Right atrium auricular region (tissue), 2 donors: ENCODE measurements at places on chromosomes 7 and 10. TPM values are rescaled to one million over a fixed set of nuclear protein-coding genes. Genes with fewer than 3 reads are reported as not detected.
A peak's percentile ranks its signal among the peaks of the same experiment; 100 is the strongest.

GRCh38 chr10:131724891-131725580 lies 175.8 kb upstream of the PPP2R2D start:
- DNase-seq = no peak

The STEAP1 gene
- total RNA-seq = 8.7 TPM

The RAB18 gene
- total RNA-seq = 31.1 TPM

The SPRN gene
- total RNA-seq = not detected

The C10orf67 gene
- total RNA-seq = 0.16 TPM

The VWC2 gene
- 4.0 TPM for total RNA-seq

The PCGF6 gene
- 10.4 TPM for total RNA-seq

The TMEM229A gene
- total RNA-seq = 0.59 TPM

The CHRM2 gene
- total RNA-seq = 123 TPM

The RBP3 gene
- not detected for total RNA-seq

The LIPN gene
- not detected for total RNA-seq

DNA sequence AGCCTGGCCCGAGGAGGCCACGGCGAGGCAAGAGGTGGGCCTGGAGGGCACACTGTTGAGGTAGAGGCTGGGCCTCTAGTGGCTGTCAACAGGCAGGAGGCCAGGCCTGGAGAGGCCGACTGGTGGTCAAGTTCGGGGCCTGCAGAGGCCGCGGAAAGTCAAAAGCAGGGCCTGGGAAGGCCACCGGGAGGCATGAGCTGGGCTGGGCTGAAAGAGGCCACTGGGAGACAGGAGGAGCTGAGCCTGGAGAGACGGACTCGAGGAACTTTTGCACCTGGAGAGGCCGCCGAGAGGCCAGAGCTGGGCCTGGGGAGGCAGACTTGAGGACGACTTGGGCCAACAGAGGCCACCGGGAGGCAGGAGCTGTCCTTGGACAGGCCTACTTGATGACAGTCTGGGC lies 321.2 kb downstream of the ZNF479 start:
- no peak for DNase-seq

GRCh38 chr7:69822386-69822785 lies 224.1 kb downstream of the AUTS2 start:
- DNase-seq = no peak

DNA sequence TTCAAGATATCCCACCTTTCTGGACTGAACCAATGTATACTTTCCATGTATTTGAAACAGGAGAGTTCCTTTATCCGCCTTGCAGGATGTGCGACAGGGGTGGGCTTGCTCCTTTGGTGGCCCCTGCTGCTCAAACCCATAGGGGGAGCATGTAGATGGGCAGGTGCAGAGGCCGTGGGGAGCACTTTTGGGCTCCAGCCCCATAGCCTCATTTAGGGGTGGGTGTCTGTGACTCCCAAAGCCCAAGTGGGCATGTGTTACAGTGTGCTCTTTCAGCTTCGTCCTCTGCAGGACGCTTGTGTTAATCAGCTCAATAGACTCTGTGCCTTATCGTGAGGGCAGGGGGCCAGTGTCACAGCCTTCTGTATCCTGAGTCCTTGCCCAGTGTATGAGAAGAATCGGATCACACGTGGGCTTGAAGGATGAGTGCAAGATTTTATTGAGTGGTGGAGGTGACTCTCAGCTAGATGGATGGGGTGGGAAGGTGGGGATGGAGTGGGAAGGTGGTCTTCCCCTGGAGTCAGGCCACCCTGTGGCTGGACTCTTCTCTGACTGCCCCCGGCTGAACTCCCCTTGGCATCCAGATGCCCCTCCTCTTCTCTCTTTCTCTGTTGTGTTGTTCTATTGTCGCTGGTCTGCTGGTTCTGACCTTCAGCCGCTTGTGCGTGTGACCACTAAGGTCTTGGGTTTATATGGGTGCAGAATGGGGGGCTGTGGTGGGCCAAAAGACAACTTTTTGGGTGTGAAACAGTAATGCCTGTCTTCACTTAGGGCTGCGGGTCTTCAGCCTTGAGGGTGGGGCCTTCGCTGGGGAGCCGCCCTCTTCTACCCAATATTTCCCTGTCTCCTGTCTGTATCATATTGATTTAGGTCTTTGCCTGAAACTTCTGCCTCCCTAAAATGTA lies 262.2 kb downstream of the GLRX3 start:
- no peak for DNase-seq

- DNase-seq = no peak
These were observed 516.9 kb downstream of the REEP3 start for GRCh38 chr10:64038107-64038506.

- DNase-seq = no peak
These were observed 925 bp downstream of the H2AZ2 start for GRCh38 chr7:44846816-44847508.

- DNase-seq = peak; percentile 51
These were observed 51.0 kb downstream of the AMZ1 start for GRCh38 chr7:2738766-2739549.

The PDE1C gene
- total RNA-seq = 35.7 TPM

DNA sequence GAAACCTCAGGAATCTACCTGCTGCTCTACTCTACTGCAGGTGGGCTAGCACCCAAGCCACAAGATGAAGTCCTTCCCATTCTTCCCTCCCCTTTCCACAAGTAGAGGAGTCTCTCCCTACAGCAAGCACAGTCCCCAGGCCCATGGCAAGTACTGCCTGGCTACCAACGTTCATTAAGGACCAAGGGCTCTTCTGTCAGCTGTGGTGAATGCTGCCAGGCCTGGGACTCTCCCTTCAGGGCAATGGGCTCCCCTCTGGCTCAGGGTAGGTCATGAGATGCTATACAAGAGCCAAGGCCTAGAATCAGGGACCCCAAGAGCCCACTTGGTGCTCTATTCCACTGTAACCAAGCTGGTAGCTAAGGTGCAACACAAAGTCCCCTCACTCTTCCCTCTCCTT lies 39.8 kb downstream of the SNX13 start:
- DNase-seq = no peak

DNA sequence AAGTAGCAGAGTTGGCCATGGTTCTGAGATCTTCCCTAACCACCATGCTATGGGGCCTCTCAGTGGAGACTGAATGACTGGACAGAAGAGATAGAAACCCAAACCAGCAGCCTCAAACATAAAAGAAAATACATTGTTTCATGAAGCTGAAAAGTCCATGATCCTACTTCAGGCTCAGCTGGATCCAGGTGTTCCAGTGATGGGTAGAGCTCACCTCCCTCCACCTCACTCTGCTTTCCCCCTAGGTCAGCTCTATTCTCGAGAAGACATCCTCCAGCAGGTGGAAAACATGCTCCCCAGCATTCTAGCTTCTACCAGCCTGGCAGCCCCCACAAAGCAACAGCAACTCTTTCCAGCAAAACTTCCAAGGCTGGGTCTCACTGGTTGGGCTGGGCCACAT lies 132.1 kb downstream of the OAT start:
- DNase-seq = no peak

The IFIT5 gene
- total RNA-seq = 6.9 TPM

DNA sequence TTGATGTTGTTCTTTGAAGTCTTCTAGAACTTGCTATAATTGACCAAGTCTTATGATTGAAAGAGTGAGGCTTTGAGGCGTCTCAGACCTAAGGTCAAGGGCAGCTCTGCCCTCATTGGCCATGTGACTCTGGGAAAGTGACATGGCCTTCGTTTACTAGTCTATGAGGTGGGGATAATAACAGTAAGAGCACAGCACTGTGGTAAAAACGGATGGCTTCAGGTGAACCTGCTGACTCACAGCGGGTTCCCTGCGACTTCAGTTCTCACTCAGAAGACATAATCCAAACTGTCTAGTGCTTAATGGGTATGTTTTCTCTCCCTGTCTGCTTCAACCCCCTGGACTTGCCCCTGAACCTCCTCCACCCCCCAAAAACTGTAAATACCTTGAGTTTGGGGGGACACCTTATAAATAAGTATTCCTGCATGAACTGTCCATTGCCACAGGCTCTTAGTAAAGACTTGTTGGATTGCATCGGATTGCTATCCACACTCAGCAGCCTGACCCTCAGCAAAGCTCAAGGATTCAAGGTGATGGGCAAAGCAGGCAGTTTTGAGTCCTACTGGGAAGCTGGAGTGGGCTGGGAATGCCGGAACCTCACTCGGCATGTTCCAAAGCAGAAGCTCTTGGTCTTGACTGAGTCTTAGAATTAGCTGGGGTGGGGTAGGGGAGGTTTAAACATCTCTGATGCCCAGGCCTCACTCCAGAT lies 304.6 kb downstream of the KLF6 start:
- DNase-seq = no peak

The RAMP3 gene
- 77.2 TPM for total RNA-seq

The HGF gene
- total RNA-seq = 3.5 TPM

The DNA2 gene
- total RNA-seq = 0.90 TPM

The DMBT1 gene
- total RNA-seq = 0.08 TPM

DNA sequence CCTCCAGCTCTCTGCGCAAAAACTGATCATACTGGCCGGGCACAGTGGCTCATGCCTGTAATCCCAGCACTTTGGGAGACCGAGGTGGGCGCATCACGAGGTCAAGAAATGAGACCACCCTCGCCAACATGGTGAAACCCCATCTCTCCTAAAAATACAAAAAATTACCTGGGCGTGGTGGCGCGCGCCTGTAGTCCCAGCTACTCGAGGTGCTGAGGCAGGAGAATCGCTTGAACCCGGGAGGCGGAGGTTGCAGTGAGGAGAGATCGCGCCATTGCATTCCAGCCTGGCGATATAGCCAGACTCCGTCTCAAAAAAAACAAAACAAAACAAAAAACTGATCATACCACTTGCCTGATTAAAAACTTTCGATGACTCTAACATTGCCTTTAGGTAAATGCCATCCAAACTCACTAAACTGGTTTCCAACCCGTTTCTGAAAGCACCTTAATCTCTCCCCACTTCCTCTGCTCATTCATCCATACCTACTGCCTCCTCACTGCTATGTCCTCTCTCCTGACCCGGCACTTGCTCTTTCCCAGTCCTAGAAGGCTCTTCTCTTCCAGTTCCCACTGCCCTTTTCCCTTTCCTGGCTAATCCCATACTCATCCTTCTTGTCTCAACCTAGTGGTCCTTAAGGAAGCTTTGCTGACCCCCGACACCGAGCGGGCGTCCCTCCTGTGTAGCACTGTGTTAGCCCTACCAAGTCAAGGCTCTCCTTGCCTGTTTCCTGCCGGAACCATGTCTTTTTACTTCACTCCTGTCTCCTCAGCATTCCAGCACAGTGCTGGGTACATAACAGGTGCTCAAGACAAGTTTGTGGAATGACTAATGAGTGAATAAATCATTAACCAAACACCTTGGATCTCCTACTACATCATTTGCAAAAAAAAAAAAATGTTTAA lies 686 bp upstream of the MIOS start:
- no peak for DNase-seq

The ITGB8 gene
- total RNA-seq = 4.9 TPM

The MYL10 gene
- total RNA-seq = not detected

GRCh38 chr10:76352300-76352699 lies 920.9 kb downstream of the LRMDA start:
- DNase-seq = no peak

- no peak for DNase-seq
These were observed 32.8 kb downstream of the LRRC18 start for GRCh38 chr10:48906841-48907240.

DNA sequence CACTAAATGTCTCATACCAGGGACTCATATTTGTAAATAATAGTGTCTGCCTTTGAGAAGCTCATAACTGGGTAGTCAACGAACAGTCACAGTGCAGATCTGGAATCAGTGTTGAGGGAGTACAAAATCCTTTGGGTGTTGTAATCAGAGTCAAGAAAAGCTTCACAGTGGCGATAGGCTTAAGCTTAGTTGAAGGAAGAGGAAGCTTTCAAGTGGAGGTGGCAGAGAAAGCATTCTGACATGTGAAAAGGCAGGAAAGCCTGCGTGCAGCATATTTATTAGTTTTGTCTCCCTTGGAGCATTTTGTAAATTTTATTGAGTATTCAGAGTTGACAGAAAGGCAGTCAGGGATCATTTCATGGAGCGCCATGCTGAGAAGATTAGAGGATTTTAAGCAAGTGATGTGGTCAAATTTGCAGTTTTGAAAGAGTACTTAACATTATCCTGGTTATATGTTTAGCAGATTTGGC lies 104.9 kb downstream of the ADK start:
- DNase-seq = no peak

DNA sequence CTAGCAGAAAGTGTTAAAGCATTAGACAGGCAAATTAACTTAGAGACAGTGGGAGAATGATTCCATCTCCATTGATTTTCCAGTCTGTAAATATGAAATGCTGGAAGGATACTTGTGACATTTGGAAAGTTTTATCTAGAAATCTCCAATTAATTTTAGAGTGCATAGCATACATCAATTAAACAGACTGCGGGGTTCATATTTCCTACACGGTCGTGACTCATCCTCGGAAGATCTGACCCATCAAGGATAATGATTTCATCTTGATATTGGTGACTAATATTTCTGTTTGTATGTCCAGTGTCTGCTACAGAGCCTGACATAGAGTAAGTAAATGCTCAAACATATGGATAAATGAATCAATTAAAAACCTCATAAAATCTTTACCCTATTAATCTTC lies 474.9 kb downstream of the KCNMA1 start:
- no peak for DNase-seq
